ENCODE measurements at places on chromosomes 16 and 17.

DNA sequence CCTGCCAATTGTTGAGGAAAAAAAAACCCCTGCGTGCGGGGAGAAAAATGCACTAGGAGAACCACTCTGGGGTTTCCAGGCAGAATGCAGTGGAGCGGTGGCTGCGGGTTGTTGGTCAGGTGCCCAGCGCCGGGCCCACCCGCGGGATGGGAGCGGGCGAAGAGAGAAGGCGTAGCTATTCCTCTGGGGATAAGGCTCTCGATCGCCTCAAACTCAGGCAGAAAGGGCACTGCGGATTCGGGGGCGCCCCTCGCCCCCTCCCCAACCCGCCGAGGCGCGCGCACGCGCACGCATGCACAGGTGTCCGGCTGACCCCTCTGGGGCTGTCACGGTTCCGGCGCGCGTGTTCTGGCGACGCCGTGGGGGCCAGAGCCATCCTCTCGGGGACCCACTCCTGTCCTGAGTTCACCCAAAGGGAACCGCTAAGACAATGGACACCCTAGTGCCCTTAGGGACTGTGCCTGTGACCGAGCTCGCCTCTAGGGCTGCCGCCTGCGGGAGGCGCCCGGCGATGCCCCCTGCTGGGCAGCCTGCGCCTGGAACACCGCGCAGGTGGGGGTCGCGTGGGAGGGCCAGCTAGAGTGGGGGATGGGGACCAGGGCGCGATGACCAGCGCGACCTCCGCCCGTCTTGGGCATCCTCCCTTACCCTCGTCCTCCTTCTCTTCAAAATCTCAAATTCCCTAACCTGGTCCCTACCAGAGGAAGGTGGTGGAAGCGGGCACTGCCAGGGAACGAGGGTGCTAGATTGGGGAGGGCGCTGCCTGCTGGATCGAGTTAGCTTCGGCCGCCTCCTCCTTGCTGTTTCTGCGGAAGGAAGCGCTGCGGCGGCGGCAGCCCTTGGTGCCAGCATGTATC, 14.4 kb upstream of the CBX8 start:
- no peak for DNase-seq

GRCh38 chr17:269616-270514, 82.7 kb downstream of the RPH3AL start:
- no peak for DNase-seq

GRCh38 chr16:28309811-28310311, 17.5 kb downstream of the SBK1 start:
- DNase-seq = peak; percentile 76

- no peak for DNase-seq
Observed at GRCh38 chr16:77408607-77409006, 26.2 kb downstream of the ADAMTS18 start.

DNA sequence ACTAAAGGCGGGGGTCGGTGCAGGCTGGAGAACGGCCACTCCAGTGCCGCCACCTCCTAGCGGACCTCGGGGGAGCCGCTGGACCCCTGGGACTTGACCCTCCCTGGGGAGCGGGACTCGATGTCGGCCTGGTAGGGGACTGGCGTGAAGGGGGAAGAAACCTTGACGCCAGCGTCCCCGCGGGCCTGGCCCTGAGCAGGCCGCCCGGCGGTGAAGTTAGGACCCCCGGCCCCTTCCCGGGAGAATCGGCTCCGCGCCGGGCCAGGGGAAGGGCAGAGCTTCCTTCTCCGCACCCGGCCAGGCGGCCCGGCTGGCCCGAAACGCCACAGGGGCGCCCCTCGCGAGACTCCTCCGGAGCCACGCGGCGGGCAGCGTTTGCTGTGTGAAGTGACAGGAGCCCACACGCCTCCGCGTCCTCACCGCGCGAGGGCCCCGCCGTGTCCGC, 389 bp downstream of the DUS1L start:
- DNase-seq = no peak

DNA sequence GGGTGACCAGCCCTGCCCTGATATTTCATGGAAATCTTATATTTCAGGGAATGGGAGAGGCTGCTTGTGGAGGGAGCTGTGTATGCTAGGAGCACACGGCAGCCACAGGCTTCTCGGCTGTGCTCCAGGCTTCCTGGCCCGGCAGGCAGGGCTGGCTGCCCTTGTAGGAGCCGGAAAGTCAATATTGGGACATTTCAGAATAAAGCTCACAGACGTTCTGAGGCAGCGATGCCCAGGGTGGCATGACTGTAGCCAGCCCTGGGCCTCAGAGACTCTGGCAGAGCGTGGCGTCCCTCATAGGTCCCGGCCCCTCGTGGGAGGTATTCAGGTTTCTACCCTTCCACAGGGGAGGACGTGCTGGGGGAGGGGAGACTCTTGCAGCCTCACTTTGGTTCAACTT, 65.7 kb downstream of the BANP start:
- DNase-seq = no peak

DNA sequence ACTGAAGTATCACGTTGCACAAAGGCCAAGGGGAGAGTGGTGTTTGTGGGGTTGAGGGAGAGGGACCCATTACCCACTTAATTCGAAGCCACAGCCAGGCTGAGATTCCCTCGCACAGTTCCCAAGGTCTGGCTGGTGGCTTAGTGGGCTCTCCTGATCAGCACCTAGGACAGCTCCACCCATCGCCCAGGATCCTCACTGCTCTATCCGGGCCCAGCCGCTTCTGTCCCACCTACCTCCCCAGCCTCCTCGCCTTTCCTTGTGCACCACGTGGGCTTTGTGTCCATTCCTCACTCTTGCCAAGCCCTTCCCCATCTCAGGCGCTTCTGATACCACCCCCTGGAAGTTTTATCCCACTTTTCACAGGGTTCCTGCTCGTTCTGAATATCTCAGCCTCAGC, 163.5 kb downstream of the CCT6B start:
- DNase-seq = no peak

GRCh38 chr17:28433721-28434120, 27.7 kb upstream of the SLC46A1 start:
- DNase-seq = no peak

DNA sequence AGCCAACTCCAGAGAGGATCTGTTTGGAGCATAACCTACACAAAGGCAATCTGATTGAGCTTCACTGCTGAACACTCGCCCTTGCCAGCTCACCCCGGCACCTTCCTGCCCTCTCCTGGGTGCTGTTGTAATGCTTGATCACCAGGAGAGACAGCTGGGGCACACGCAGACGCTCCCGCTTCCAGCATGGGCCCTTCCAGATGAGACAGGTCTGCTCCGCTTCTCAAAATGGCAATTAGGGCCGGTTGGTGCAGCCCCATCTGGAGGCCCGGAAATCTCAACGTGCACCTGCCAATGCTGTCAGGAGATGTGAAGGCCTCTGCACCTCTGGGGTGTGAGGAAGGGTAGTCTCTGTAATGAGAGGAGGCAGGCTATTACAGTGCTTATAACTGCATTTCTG, 206.1 kb downstream of the ABCC12 start:
- DNase-seq = no peak

DNA sequence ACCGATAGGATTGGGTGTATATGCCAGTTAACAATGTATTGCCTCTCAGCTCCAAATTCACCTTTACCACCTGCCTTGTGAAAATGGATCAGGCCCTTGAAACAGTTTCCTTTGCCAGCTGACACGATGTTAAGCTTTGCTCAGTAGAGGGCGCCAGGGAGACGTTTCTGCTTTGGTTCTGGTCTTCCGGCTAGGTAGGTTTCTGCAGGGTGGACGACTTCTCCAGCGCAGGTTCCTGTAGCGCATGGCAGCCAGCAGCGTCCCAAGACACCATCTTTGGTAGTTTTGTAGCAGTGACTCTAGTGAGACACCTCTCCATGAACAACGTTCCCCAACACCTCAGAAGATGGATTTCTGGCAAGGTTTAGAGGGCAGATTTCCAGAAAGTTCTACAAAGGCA, 24.0 kb downstream of the SYCE1L start:
- DNase-seq = no peak

GRCh38 chr17:68381076-68381900, 76.0 kb downstream of the WIPI1 start:
- no peak for DNase-seq

- DNase-seq = no peak
Observed at GRCh38 chr16:67387479-67388079, 5.7 kb downstream of the TPPP3 start.

DNA sequence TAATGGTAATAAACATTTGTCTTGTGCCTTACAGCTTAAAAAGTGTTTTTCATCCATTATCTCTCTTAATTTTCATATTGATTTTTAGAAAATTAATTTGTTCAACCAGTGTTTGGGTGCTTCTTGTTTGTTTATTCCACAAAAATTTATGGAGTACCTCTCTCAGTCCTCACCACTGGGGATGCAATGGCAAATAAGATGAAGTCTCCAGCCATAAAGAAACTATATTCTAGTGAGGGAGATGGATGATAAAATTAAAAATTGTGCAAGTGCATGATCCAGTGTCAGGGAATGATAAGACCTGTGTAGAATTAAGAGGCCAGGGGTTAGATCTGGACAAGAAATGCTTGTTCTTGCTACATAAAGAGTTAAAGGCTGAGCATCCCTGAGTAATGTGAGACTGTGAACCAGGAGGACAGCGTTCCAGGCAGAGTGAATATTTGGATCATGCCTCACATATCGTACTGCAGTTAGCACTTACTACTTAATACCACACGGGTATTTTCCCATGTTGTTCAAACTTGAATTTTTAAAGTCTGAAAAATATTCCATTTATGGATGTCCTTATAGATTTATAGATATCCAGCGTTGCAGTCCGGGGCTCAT, 535.7 kb upstream of the HSBP1 start:
- no peak for DNase-seq

DNA sequence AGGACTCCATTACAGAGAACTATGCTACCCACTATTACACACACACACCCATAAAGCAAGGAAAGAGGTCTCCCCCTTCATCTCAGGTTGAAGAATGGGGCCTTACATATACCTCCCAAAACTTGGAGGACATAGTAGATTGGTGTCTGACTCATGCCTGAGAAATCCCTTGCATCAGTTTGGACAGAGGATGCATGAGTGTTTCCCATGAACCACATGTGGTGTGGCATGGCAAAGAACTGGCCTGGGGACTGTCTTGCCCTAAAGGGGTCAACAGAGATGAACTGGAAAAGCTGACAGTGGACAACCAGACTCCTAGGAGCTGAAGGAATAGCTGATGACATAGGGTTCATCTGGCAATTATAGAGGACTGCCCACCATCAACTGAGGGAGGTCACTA, 54.0 kb downstream of the DYNLRB2 start:
- no peak for DNase-seq

DNA sequence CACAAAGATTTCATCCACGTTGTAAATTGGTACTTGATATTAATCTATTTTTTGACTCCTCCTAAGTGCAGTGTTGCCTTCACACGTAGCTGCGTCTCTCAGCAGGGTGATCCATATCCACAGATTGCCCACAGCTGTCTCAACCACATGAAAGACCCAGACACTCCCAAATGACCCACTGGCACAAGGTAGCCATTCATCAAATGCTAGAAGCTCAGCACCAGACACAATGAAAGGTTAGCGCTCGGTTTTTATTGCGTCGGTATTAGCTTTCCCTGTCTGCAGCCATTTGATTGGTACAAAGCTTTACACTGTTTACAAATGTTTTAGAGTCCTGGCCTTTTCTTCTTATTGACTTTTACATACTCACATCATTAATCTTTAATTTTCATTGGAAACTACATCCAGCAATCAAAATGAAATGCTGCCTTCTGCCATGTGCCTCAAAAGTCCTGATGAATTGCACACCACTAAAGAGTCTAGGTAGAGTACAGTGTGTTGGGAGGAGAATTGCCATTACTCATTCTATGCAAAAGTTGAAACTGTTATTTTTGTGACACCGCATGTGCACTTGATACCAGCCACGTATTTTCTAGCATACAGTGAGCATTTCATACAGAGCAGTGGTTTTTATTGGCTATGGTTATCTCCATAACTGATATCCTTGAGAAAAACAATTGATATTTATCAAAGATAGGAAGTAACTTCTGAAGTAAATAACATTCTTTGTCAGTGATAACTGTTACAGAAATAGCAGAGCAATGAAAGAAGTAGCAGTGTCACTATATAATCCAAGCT, 127.3 kb upstream of the NUDT7 start:
- DNase-seq = no peak

DNA sequence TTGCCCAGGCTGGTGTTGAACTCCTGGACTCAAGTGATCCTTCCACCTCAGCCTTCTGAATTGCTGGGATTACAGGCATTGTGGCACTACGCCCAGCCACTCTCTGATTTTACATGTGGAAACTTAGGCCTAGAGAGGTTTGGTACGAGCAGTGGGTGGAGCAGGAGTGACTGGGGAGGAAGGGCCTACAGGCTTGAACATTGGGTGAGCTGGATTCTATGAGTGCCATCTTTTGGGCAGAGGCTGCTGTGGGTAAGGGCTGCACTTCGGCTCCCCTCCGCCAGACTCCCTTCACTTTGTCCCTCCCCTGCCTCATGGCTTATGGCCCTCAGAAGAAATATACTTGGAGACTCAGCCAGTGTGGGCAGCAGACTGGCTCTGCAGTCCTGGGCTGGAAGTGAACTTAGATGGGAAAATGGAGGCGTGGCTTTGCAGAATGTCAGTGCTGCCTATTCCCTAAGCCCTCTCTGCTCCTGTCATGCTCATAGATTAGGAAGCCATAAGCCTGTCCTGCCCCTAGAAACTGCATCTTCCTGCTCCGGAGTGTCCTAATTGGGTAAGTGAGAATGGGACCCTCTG, 9.5 kb upstream of the MRC2 start:
- no peak for DNase-seq

GRCh38 chr16:52581530-52581929, 34.6 kb upstream of the TOX3 start:
- DNase-seq = no peak

DNA sequence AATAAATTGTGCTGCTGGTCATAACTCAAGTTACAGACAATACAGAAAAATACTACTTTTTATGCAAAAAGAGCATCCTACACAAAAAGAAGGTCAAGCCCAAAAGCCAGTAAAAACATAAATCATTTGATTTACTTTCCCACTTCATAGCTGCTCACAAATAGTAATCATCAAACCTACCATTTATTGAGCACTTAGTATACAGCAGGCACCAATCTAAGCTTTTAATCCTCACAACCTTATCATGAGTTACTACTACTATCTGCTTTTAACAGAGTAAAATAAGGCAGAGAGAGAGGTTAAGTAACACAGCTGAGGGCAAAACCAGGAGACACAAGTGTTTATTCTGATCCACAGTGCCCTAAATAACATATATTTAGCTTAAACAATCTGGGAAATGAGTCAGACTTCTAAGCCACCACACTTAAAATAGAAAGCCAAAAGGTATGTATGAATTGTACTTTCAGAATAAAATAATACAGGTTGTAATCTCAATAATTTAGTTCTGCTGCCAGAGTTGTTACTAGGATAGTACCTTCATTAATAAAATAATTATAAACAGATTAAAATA, 1.7 kb upstream of the AARS1 start:
- DNase-seq = no peak
